ENCODE measurements at places on chromosomes 6 and 20. TPM values are rescaled to one million over a fixed set of nuclear protein-coding genes. Genes with fewer than 3 reads are reported as not detected.

- peak; percentile 85 for DNase-seq
These were observed 27.8 kb downstream of the SPATA2 start for GRCh38 chr20:49887251-49888211.

GRCh38 chr6:81889377-81890053 lies 137.0 kb upstream of the TENT5A start:
- DNase-seq, result no peak

DNA sequence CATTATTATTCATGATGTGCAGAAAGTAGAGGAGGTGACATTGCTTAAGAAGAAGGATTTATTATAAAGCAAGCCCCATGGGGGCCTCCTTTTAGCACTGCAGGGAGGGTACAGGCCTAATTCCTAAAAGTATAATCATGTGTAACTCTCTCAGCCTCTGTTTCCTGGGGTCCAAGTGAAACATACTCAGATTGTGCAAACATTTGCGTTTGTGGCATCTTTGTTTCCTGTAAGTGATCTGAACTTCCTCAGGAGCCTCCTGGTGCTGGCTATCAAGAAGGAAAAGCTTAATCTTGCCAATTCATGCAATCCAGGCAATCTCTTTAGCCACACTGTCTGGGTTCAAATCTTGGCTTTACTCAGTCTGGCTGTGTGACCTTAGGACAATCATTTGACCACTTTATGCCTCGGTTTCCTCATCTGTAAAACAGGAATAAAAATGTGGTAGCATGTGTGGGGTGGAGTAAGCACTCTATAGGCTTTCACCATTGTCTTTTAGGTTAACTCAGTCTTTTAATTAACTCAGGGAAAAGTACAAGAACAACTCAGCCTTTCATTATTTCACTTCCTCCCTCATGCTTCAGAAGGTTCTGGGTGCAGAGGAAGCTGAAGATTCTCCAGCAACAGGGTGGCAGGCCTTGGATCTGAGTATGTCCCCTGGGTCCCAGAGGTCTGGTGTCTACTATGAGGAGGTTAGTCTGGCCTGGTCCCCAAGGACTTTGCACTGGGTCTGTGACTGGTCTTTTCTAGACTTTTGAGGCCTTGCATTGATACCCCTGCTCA lies 831 bp upstream of the SIRPB2 start:
- DNase-seq, result no peak

GRCh38 chr6:15977050-15977449 lies 151.8 kb upstream of the MYLIP start:
- DNase-seq, result peak; percentile 16

- no peak for DNase-seq
These were observed 3.6 kb upstream of the NHLRC1 start for GRCh38 chr6:18126121-18126520.

DNA sequence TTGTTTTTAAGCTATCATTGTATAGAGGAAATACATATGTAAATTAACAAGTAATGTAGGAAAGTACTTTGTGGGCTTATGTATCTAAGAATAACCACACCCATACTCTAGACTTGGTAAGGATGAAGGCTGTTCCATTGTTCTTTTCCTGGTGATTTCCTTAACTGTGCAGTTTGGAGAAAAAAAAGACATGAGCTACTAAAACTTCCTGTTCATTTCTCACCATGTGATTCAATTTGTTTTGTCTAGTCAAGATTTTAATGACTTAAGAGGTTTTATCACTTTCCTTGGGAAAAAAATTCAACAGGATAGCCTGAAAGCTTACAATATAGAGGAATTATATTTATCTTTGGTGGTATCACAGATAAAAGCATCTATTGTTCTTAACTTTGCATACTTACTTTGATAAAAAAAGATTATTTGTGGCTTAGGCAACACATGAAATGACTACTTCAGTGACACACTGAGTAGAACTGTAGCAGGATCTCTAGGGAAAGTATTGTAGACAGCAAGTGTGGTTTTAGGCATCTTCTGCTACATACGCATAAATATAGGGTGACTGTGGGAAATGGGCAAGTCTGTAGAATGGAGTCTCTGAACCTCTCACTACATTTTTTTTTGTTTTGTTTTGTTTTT lies 80.3 kb downstream of the GJA1 start:
- DNase-seq, result no peak

DNA sequence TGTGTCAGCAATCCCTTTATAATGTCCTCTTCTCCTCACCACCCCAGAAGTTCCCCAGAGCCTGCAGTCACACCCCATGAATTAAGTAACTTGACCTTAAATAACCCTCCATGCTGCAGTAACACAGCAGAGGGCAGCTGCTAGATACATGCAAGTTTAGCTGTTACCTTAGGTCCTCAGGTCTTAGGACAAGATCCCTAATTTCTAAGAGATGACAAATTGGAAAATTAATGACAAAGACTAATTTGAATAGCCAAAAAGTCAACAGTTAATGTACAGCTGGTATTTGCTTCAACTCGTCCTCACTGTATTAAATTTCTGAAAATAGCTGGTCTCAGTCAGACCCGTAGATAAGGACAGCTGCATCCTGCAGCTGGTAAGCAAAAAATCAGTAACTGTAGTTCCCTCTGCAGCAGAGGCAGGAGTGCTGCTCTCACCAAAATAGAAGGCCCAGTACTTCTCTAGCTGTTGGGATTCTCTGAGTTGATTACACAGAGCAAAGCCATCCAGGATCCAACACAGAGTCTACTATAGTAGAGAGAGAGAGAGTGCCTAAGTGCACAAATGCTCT lies 62.4 kb downstream of the TNFRSF21 start:
- DNase-seq, result peak; percentile 91

DNA sequence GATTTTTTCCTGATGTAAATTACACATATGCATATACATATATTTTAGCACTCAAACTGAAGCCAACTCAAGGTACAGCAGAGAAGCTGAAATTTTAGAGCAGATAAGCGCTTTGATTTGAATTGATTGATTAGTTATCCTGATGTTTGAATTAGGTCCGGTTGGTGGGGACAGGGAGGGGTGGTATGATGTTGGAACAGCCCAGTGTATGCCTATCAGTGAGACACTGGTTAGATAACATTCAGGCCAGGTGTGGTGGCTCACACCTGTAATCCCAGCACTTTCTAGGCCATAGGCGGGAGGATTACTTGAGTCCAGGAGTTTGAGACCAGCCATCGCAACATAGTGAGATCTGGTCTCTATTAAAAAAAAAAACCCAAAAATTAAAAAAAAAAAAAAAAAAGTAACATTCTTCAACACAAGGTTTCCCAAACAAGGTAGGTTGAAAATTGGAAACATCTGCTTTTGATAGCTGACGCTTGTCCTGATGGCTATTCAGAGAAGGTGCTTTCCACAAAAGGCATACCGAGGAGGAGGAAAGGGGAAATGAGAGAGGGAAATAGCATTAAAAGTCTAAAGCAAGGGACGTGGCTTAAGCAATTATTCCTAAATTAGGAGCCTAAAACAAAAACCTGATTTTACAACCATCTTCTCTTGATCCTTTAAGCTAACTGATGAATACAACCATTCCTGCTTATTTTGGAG lies 288.4 kb upstream of the JARID2 start:
- DNase-seq, result no peak

Gene LSM14B
- total RNA-seq, result 84.8 TPM

Gene LHFPL5
- total RNA-seq, result not detected

Gene PHF10
- total RNA-seq, result 44.1 TPM

Gene NFATC2
- 0.10 TPM for total RNA-seq

Gene CGA
- not detected for total RNA-seq

Gene LGSN
- total RNA-seq, result not detected

Gene SIRPG
- not detected for total RNA-seq

Gene PROKR2
- total RNA-seq, result not detected

Gene FAM184A
- 1.5 TPM for total RNA-seq

Gene LY6G6F
- total RNA-seq, result not detected
